Breast epithelium (tissue), 4 donors: ENCODE measurements at places on chromosomes 1 and 21. TPM values are rescaled to one million over a fixed set of nuclear protein-coding genes. Genes with fewer than 3 reads are reported as not detected.

GRCh38 chr1:21508580-21509350 lies 458 bp upstream of the ALPL start:
- DNase-seq, result no peak

GRCh38 chr1:27885114-27885528 lies 12.8 kb downstream of the THEMIS2 start:
- peak; percentile 0 for DNase-seq

DNA sequence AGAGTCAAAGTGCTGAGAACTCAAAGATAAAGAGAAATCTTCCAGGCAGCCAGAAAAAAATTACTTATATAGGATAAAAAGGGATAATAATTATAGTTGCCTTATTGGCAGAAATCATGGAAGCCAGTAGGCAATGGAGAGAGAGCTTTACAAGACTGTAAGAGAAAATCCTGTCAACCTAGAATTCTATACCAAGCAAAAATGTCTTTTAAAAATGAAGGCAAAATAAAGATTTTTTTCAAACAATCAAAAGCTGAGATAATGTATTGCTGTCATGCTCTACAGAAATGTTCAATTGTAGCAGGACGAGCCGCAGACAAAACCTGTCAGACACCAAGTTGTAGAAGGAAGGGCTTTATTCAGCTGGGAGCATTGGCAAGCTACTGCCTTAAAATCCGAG lies 26.8 kb upstream of the RAB4A start:
- DNase-seq, result no peak

GRCh38 chr1:194362327-194362726 lies 1175.9 kb upstream of the B3GALT2 start:
- no peak for DNase-seq

GRCh38 chr1:20111452-20111851 lies 7.9 kb downstream of the PLA2G2D start:
- no peak for DNase-seq

- DNase-seq, result no peak
Observed at GRCh38 chr1:43861337-43861736, 72.3 kb upstream of the ARTN start.

DNA sequence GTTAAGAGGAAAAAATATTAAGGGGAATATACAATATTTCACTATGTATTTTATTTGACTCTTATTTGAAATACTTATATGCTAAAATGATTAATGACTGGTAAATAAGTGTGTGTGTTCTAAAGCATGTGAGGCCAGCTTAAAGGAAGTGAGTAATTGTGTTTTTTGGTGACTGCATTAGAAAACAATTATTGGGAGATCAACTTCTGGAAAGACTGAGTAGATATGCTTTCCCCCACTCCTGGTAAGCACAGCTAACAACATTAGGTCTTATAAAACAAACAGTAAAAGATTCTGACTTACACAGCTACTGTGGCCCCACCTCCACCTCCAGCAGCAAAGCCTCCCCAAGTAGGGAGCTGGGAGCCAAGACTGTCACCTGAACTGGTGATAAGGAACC lies 403.0 kb downstream of the SRGAP2C start:
- no peak for DNase-seq

GRCh38 chr1:26072305-26072704 lies 4.9 kb upstream of the TRIM63 start:
- DNase-seq, result no peak

DNA sequence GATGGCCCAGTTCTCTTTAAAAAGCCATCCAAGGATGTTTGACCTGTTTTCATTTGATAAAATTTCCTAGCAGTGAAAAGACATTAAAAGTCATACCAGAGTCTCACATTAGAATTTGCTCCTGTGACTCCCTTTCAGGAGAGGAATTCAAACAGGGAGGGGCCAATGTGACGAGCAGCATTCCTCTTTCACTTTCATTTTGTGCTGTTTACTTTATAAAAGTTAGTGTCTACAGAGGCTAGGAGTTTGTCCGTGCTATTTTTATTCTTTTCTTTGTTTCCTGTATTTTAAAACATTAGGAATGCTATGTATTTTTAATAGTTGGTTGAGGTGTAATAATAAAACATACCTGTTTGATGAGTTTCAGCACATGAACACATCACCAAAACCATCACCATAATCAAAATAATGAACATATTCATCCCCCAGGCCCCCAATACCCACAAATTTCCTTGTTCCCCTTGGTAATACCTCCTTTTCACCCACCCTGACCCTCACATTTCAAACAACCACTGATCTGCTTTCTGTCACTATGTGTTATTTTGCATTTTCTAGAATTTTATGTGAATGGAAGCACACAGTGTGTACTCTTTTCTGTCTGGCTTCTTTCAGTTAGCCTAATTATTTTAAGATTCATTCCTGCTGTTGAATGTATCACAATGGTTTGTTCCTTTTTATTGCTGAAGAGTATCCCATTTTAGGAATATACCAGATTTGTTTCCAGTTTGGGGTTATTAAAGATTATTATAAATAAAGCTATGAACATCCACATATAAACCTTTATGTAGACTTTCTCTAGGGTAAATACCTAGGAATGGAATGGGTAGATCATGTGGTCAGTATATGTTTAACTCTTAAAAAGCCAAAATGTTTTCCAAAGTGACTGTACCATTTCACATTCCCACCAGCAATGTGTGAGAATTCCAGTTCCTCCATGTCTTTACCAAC lies 129.5 kb downstream of the TENT5C start:
- DNase-seq, result no peak

The C1orf174 gene
- total RNA-seq, result 24.9 TPM

The MIS18A gene
- total RNA-seq, result 7.2 TPM

The ANXA9 gene
- total RNA-seq, result 13.0 TPM

The TRIM17 gene
- total RNA-seq, result not detected
